Effector CD4-positive, alpha-beta T cell (primary cell): ENCODE measurements at places on chromosomes 4 and X.

DNA sequence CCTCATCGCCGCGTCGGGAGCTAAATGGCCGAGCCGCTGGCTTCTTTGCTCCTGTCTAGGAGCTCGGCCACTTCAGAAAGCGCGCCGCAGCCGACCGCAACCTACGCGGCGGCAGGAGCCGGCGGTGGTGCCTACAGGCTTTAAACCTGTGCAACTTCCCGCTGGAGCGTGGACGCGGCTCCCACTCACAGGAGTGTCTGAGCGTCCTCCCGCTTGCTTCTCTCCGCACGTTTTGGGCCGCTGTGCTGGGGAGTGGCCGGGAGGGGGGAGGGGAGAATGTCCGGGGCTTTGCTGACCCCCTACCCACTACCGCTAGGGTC lies 1.0 kb downstream of the NHSL2 start:
- DNase-seq = no peak

DNA sequence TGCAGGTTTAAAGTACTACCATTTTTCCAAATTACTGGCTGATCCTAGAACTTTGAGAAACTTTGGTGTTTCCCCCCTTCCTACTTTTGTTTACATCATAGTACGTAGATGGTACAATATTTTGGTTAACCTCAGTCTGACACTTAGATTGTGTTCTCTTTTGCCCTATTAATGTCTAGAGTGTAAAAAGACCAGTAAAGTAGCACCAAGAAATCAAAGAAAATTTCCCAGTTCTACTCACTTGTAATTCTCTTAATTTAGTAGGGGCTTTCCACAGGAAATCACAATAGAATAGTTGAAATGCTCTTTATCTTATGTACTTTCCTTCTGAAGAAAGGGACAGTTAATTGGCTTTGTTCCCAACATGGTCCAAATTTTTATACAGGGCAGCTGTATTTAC lies 51.6 kb downstream of the NFKB1 start:
- DNase-seq = no peak

DNA sequence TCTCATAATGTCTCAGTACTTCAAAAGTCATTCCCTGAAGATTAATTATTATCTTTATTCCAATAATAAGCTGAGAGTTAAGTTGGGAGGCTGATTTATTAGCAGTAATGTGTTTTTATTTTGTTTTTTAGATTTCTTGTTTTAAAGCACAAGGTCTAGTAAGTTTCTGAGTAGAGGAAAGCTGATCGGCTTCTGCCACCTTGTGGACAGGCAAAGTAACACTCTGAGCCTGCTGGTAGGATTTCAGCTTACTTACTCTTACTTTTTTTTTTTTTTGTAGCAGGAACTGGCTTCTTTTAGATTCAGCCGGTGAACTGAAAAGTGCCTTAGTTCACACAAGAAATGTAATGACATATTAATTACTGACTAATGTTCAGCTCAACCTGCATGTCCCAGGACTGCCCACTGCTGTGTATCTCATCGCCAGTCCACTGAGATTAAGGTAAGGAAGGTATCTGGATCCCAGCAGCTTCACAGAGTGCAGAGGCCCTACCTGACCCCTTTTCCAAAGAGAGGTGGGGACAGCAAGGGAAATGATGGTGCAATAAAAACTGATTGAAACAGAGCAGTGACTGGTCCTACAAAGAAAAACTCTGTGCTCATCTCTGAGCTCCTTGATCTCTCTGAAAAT lies 126.5 kb downstream of the ADGRA3 start:
- no peak for DNase-seq

DNA sequence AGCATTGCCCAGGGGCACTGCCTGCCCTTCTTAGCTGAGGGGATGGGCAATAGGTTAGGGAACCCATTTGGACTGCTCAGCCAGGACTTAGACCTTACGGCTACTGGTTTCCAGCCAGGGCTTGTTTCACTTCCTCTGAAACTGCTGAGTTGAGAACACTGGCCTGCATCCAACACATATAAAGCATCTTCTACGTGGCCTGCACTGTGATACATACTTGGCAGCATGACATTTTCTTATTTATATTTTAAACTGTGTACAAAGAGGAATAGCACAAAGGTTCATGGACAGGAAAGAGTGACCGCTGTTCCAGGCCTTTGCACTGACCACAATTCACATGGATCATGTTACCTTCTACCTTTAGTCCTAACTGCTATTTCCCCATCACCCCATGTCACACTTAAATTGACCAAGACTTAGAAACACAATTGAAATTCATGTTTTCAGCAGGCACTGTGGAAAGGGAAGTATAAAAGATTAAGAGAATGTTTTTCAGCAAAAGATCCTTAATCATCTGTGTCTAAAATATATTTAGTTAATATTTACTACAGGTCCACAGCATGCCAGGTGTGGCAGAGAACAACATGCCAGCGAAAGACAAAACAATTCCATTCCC lies 43.7 kb downstream of the NLGN4X start:
- DNase-seq = no peak

GRCh38 chr4:66235876-66236275 lies 565.6 kb upstream of the EPHA5 start:
- DNase-seq = no peak

DNA sequence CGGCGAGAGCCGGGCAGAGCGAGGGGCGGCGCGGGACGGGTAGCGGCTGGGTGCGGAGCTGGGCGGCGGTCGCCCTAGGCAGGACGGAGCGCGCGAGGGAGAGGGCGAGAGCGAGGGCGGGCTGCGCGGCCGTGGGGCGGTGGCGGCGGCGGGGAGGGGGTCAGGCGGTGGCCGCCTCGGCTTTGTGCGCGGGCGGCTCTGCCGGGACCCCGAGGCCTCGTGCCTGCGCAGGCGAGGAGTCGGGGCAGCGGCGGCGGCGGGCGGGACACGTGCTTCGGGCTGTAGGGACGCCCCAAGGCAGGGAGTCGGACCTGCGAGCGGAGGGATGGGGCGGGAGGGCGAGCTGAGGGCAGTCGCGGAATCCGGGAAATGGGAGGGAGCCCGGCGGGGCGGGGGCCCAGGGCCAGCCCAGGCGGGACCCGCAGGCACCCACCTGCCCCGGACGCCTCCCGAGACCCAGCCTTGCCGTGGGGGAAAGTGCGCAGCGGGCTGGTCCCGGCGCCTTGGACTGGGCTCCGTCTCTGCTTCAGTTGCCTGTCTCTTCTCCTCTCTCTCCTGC lies 465 bp downstream of the BMPR1B start:
- DNase-seq = no peak

- no peak for DNase-seq
Measured at GRCh38 chr4:94660614-94661013, 97.1 kb upstream of the BMPR1B start.

DNA sequence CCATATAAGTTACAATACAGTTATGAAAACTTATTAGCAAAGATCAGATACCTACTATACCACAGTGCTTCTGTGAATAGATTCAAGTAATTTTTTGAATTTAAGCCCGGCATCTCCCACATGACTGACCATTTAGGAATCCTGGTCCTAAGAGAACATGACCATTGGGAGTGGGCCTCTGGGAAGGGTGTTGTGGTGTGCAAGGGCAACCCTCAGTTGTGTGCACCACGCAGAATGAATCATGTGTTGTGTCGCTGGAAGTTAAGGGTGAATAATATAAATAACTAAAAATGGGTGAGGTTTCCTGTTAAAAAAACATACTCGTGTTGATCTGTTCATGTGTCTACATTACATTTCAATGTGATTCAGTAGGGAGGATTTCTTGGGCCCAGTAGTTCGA lies 15.5 kb downstream of the CPE start:
- no peak for DNase-seq

GRCh38 chr4:9903317-9903716 lies 118.0 kb downstream of the SLC2A9 start:
- DNase-seq = no peak

- DNase-seq = no peak
Measured at GRCh38 chr4:85607624-85608023, 132.7 kb downstream of the ARHGAP24 start.

- no peak for DNase-seq
Measured at GRCh38 chr4:43778187-43778915, 670.3 kb downstream of the KCTD8 start.

DNA sequence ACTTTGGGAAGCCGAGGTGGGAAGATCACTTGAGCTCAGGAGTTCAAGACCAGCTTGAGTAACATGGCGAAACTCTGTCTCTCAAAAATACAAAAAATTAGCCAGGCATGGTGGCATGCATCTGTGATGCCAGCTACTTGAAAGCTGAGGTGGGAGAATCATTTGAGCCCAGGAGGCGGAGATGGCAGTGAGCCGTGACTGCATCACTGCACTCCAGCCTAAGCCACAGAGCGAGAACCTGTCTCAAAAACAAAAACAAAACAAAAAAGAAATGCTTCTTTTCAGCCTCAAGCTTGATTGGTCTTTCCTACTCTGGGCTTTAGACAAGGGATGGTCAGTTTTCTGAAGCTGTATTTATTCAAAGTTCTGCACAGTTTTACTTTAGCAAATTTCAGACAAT lies 15.8 kb upstream of the DHRSX start:
- DNase-seq = no peak

DNA sequence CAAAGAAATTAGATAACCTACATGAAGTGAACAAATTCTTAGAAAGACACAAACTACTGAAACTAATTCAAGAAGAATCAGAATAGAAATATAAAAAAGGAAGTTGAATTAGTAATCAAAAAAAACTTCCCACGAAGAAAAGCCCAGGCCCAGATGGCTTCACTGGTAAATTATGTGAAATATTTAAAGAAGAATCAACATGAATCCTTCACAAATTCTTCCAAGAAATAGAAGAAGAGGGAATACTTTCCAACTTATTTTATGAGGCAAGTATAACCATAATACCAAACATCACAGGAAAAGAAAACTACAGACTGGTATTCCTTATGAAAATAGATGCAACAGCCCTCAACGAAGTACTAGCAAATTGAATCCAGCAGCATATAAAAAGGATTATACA lies 30.7 kb downstream of the MOSPD2 start:
- DNase-seq = no peak

GRCh38 chr4:73006286-73006990 lies 63.1 kb downstream of the COX18 start:
- DNase-seq = no peak

- DNase-seq = no peak
Measured at GRCh38 chr4:168070903-168071302, 21.4 kb upstream of the ANXA10 start.

- DNase-seq = no peak
Measured at GRCh38 chr4:114108869-114109268, 129.4 kb upstream of the ARSJ start.

GRCh38 chrX:141396536-141396935 lies 154.2 kb upstream of the SPANXC start:
- DNase-seq = no peak

DNA sequence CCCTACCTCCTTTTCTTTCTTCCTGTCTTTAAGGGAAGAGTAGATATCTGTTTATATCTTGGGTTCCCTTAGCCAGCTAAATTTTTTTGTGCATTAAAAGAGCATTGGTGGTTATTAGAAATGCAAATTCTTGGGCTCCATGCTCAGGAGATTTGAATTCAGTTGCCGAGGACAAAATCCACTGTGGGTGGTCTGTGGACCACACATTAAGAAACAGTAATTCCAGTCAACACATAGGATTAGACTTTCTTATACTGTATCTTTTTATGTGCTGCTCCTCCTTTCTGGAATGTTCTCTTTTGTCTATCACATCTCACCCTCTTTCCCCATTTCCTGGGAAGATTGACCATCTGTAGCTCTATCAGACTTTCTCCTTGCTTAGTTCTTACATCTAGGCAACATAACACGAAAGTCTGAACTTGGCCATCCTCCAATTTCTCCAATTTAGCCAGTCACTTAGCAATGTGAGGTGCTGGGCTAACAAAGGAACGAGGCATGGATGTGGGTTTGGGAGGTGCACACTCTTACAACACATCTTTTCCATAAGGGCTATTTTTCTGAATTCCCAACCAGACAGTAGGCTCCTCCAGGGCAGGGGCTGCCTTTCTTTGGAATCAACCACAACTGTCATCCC lies 5.3 kb upstream of the PDLIM3 start:
- no peak for DNase-seq

DNA sequence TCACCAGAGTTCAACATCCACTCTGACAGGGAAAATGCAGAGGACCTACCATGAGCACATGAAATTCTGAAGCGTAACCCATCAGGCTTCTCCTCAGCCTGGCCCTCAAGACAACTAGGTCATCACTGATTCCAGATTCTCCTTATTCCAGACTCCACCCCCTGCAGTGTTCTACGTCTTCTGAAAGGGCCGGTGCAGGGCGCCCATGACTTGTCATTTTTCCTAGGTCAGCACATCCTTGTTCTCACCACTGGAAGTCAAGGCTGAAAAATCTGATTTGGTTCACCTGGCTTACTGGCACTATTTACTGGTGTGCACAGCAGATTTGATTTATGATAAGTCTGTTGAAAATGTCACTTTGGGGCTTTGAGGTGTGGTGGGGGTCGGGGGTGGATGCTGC lies 140.9 kb upstream of the KLF3 start:
- DNase-seq = no peak

GRCh38 chr4:55345054-55345453 lies 988 bp upstream of the SRD5A3 start:
- DNase-seq = no peak

GRCh38 chr4:80913381-80913780 lies 117.1 kb upstream of the BMP3 start:
- DNase-seq = no peak

DNA sequence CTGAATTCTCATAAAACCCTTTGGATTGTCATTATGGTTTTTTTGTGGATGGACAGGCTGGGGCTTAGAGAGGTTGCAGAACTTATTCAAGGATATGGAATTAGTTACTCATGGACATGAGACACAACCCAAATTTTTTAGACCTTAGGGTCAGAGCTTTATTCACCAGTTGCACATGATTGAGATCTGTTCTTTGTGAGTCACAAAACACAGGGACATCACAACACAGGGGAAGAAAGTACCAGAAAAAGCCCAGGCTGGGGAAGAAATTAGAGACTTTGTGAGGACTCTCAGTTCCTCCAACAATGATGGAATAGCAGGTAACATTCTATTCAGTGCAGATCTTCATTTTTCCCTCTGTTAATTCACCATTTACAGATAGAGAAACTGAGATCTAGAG lies 602.4 kb upstream of the CPEB2 start:
- no peak for DNase-seq
